ENCODE measurements at places on chromosomes 2 and 18.

- DNase-seq: no peak
These were observed 118.0 kb downstream of the PXDN start for GRCh38 chr2:1626271-1626681.

DNA sequence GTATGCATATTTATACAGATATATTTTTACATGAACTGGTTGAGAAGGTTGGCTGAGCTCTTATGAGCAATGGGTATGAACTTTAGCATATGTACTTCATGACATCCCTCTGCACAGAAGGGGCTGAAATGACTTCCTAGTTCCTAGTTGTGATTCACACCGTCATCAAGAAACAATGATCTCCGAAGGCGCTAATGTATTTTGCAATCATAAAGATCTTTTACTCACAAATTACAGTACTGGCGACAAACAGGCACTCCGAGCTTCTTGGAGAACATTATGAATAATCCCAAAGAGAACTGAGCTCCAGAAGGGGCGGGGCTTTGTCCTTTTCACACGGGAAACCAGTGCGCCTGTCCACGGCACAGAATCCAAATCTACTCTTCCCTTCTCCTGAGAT lies 18.1 kb downstream of the BCL2 start:
- DNase-seq: no peak

GRCh38 chr2:81395746-81396145 lies 1091.2 kb upstream of the LRRTM1 start:
- no peak for DNase-seq

DNA sequence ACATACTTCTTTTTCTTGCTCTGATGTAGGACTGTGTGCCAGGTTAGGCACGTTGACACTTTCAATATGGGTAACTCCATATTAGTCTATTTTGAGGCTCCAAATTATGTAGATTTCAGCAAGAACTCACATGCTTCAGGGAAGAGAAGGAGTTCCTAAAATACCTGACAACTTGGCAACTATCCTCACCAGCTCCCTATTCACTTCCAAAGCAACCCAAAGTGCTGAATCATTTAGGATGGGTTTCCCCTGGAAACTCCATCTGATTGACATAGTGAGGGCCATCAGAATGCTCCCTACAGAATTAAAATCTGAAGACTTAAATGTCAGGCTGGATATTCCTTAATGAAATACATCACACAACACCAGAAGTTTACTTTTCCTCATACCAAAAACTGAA lies 32.5 kb upstream of the NFU1 start:
- no peak for DNase-seq

GRCh38 chr2:202589582-202589949 lies 45.2 kb upstream of the FAM117B start:
- DNase-seq: no peak

- peak; percentile 25 for DNase-seq
These were observed 25.0 kb upstream of the COPS8 start for GRCh38 chr2:237060534-237061312.

DNA sequence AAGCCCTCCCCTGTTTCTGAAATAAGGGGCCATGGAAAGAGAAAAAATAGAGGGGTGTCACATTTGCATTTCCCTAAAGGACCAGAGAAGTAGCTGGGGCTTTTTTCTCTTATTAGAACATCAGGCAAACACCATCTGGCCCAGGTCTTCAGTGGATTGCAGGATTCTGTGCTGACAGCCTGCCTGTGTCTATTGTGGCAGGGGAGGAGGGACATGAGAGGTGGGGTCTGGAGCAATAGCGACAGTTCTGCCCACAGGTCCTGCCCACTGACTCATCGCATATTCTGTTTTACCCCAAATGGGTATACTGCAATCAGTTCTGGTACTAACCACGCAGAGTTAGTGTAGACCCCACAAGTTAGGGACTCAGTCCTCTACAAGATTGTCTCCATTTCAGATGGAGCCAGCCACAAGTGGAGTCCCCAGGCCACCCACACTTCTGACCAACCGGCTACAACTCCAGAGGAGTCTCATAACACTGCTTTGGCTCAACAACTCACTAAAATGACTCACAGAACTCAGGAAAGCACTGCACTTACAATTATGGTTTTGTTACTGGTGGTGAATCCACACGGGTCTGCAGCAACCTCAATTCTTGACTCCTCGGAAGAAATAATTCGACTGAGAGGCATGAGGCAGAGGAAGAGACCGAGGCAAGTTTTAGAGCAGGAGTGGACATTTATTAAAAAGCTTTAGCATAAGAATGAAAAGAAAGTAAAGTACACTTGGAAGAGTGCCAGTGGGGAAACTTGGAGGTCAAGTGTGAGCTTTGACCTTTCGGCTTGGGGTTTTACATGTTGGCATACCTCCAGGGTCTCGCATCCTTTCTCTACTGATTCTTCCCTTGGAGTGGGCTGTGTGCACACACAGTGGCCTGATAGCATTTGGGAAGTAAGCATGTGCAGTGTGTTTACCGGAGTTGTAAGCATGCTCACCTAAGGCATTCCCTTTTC lies 146.4 kb upstream of the SPATS2L start:
- no peak for DNase-seq

GRCh38 chr2:30252723-30253701 lies 21.7 kb downstream of the LBH start:
- peak; percentile 34 for DNase-seq

- DNase-seq: no peak
These were observed 101.6 kb upstream of the COL5A2 start for GRCh38 chr2:189281201-189281600.

DNA sequence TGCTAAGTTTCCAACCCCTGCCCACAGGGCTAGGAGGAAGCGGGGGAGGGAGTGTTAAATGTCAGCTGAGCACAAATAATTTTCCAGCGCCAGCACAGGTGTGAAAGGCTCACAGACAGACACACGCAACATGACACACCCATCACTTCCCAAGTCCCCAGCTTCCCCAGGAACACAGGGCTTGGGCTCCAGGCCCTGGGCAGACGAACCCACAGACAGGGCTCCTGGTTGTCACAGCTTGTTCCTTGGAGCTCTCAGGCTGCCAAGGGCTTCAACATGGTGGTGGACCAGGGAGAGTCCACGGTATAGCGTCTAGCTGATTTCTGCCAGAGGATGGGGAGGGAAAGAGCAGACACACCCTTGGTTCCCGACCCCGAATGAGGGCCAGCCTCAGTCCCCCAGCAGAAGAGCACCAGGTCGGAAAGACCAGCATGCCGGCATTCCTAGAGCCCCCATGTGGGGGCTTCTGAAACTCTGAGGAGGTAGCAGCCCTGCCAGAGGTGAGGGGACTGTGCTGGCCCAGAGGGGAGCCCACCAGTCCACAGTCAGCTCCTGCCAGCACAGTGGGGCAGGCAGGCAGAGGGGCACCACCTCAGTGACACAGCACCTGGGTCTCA lies 1.9 kb downstream of the DUSP2 start:
- DNase-seq: no peak

DNA sequence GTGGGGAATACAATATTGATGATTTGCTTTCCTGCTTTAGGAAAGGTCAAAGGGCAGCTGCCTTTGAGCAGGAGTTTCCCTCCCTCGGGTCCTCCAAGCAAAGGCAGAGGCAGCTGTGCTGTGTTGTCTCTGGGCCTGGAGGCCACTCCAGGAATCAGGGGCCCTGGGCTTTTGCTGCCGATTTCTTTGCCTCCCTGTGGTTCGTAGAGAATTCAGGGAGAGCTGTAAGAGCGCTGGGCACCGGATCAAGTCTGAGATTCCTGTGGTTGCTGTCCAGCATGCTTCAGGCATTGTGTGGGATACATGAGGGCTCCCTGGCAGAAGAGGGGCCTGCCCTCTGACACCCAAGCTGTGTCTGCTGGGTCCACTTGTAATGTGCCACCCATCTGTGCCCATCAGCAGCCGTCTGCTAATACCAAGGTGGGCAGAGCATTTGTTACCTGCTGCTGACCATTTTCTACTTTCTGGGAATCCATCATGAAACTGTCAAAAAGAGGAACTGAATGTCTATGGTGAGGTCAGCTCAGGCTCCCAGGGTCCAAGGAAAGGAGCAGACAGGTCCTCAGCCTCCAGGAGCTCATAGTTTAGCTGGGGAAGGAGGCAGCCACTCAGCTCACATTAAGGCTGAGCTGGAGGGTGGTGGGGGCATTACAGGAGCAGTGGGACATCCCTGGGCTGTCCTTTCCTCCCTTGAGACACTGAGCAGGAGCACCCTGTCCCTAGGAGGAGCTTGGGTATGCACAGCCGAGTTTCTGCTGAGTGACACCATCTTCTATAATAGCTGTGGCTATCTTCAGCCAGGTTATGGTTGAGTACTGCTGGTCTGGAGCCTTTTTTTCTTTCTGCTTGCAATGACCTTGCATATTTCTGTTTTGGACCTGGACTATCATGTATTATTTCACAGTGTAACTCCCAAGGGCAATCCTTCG lies 68.5 kb downstream of the CTIF start:
- no peak for DNase-seq

DNA sequence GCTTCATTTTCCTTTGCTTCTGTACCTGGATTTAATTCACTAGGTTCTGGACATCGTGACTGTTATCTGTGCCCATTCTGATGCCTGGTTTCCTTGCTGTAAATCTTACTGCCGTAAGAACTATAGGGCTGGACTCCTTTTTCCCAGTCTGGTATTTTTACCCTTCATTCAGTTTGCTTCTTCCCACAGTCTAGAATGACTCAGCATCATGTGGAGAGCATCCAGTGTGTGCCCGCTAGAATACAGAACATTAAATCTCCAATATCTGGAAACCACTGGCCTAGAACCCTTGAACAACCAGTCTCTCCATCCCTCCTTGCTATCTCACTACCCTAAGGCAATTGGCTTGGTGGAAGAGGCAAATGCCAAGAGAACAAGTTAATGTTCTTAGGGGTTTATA lies 1075.4 kb upstream of the ZEB2 start:
- DNase-seq: no peak

GRCh38 chr2:11807156-11808015 lies 61.0 kb downstream of the LPIN1 start:
- no peak for DNase-seq

DNA sequence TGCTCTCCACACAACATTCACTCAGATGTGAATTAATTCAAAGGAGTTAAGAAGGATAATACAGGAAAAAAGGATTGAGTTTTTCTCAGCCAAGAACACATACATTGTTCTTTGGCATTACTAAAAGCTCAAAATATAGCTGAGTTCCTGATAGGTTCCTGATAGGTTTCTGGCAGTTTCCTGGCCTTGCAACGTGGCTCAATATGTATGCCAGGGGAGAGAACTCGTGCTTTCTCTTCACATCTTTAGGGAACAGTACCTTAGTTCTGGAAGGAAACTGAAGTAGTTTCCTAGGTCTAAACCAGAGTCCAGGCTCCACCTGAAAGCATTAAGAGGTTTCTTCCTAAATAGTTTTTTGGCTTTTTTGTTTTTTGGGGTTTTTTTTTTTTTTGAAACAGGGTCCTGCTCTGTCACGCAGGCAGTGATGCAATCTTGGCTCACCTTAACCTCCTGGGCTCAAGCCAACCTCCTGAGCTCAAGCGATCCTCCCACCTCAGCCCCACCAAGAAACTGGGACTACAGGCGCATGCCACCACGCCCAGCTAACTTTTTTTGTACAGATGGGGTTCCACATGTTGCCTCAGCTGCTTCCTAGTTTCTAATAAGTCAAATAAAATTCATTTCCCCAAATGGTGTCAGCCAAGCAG lies 42.8 kb downstream of the ESCO1 start:
- no peak for DNase-seq

DNA sequence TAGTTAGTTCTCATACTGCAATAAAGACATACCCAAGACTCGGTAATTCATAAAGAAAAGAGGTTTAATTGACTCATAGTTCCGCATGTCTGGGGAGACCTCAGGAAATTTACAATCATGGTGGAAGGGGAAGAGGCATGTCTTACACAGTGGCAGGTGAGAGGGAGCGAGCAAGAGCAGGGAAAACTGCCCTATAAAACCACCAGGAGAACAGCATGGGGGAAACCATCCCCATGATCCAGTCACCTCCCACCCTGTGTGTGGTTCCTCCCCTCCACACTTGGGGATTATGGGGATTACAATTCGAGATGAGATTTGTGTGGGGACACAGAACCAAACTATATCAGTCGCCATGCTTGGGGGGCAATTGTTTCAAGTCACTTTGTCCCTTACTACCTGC lies 1.1 kb upstream of the SSB start:
- DNase-seq: no peak

DNA sequence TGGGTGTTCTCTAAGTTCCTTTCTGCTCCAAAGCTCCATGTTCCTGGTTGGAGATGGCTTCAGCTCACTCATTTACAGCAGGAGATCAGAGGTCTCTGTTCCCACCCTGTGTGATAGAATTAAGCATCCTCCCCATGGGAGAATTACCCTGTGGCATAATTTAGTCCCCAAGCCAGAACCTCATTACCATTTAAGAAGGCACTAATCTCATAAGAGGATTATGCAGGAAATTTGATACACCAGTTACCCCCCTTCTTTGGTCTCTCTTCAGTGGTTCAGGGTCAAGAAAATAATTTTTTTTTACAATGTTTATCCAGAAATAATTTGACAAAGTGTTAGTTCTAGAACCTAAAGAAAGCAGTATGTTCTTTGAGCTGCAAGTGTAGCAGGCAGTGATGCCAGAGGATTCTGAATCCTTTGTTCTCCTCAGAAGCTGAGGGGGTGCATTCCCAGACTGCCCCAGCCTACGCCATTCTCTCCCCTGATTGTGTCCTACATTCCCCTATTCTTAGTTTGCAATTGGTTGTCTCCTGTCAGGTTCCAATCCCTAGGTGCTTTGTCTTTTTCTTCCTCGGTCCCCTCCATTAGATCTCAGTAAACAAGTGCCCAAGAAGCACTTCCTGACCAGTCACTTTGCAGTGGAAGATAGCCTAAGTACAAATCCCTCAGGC lies 163.6 kb downstream of the PRKCE start:
- no peak for DNase-seq

- no peak for DNase-seq
These were observed 12.9 kb downstream of the ALLC start for GRCh38 chr2:3670941-3671340.

- DNase-seq: no peak
These were observed 650.6 kb downstream of the SLC4A3 start for GRCh38 chr2:220278022-220278421.

DNA sequence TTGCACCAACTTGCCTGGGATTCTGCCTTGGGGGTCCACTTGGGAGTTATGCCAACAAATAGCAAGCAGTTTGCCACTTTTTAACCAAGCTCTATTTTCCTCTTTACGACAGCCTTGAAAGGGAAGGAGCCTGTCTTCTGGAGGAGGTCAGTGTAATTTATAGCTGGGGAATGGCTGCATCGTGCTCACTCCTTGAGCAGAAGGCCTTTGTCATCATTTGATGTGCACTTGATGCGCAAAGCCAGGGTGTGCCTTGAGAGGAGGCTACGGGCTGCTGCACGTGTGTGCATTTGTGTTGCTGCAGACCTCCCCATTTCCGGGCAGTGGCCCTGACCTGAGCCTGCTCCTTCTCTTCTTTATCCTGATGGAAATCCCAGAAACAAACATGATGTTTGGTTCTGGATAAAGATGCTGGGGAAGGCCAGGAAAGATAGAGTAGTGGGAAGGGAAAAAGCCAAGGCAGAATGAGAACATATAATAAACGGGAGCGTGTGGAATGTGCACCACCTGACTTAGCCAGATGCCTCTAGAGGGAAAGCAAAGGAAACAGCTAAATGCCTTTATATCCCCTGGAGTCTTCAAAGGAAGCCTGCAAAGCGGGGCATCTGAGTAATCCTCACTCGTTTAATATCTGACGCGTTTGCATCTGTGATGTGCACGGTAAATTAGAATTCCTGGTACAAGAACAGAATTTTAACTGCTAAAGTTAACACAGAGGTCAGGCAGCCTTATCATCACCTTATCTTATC lies 68.3 kb upstream of the ZNF521 start:
- DNase-seq: no peak

- DNase-seq: no peak
These were observed 107.1 kb upstream of the STK17B start for GRCh38 chr2:196278491-196278911.
